NCI-H2227 treated with DMSO at 0.1 percent for 48 hours (cell line): ENCODE measurements at places on chromosomes 5 and 9.

DNA sequence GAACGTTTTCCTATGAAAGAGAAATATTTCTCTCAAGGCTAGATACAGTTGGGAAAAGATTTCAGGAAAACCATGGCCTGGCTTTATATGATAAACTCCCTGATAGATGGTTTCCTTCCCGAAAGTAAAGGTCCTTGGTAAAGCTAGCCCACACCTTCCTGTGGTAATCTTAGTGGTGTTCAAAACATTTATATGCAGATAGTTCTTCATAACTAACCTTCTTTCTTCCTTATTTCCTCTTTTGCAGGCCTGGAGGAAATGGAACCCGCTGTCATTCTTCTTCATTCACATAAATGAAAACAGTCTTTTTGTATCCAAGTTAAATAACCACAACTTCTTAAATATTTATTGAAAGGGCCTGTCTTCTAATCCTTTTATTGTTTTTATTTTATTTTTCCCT is 474.0 kb upstream of the ACTBL2 start:
- no peak for DNase-seq

DNA sequence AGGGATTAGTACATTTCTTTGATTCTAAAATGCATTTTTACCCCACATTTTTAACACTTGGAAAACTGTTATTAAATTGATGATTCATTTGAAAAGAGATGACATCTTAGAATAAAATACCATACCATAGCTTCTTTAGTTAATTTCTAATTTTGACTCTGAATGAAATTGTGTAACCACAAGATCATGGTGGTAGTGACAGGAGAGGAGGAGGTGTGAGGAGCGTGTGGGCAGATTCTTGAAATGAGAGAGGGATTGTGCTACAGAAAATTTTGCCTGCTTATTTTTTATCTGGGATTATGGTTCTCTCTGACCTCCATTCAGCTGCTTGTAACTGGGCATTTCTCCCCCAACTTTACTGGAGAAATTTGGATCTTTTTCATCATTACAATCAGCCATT is 173.3 kb upstream of the CLINT1 start:
- DNase-seq: no peak

GRCh38 chr5:177439518-177440053 is 7.0 kb upstream of the PRR7 start:
- DNase-seq: no peak

- no peak for DNase-seq
Measured at GRCh38 chr5:35815089-35815936, 41.4 kb upstream of the IL7R start.

DNA sequence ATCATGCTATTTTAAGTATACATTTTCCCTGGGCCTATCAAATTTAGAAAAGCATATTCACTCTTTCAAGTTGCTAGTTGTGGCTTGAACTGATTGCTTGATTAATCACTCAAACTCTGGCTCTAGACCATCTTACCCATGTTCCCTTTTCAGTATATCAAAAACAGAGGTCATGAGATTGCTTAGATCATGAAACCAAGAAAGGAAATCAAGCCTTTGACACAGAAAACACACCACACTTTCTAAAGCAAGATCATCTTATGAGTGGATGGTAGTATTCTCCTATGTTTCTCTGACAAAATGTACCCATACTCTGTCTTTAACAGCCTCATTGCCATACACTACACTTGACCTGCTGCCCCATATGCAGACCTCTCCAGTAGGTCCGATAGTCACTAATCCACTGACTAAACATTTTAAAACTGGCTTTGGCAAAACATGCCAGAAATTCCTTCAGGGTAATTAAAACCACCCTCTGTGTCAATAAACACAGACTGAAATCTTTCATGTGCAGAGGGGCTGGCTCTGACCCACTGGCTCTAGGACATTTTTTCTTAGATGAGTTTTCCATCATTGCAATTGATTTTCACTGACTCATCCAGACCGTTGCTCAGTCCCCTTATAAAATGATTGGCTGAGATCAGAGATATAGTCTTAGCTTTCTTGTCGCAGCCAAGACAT is 18.2 kb downstream of the PPP2R2B start:
- DNase-seq: no peak

- DNase-seq: no peak
Measured at GRCh38 chr5:95953021-95953702, 8.5 kb downstream of the ELL2 start.

- no peak for DNase-seq
Measured at GRCh38 chr5:124126504-124127217, 614.7 kb downstream of the CSNK1G3 start.

DNA sequence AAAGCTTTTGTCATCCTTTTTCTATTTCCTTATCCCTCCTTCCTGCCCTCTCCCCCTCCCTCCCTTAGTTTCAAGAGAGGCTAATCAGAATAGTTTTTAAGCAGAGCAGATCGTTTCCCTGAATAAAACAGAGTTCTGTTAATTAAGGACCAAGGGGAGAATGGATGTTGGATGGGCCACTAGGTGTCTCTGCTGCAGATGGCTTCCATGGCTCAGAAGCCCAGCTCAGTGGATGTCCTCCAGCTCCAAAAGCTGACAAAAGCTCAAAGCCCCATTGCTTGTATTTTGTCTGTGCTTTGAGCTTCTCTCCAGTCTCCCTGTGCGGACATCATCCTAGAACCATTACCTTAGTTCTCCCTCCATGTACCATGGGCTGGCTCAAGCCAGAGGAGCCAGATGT is 21.0 kb upstream of the NPR3 start:
- DNase-seq: no peak

DNA sequence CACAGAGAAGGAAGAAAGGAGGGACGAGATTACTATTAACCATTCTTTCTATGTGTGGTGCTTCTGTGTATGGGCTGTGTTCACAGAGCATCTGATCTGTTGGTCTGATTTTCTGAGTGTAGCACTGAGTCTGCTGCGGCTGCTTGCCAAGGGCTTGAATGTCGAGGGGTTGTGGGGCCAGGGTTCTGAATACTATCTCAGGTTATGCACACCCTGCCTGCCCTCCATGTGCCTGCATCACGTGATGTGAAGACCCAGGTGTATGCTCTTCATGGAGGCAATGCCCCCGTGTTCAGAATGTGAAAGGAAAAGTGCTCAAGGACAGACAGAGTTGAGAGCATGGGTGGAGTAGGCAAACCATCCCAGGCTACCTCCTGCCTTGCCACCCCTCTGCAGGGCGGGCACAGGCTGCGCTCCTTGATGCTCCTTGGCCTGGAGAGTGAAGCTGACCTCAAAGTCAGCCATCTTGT is 254.9 kb downstream of the FANCC start:
- DNase-seq: no peak

DNA sequence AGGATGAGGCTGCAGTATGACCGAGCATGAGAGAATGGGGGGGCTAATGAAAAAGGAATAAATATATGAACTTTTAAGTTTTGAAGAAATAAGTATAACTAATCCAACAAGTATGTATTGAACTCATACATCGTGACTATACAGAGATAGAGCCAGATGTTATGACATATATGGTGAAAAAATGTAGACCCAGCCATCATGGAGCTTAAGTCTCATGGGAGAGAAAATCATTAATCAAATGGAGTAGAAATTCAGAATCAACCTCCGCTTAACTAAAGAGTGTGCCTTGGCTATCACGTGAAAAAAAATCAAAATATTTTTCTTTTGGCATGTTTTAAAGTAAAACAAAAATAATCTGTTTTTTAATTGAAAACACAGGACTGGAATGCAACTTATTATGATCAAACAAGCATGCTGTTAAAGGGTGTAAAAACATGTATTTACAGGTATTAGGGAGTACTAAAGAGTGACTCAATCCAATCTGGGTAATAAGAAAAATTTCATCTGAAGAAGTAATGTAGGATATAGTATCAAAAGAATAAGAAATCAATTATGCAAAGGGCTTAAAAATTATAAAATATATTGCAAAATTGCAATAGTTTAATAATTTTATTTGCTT is 868.5 kb upstream of the NUDT12 start:
- no peak for DNase-seq

GRCh38 chr5:111254613-111255012 is 30.4 kb downstream of the CAMK4 start:
- no peak for DNase-seq

- DNase-seq: no peak
Measured at GRCh38 chr5:148632255-148633066, 21.9 kb downstream of the HTR4 start.
